ENCODE measurements at places on chromosomes 3 and 15.

DNA sequence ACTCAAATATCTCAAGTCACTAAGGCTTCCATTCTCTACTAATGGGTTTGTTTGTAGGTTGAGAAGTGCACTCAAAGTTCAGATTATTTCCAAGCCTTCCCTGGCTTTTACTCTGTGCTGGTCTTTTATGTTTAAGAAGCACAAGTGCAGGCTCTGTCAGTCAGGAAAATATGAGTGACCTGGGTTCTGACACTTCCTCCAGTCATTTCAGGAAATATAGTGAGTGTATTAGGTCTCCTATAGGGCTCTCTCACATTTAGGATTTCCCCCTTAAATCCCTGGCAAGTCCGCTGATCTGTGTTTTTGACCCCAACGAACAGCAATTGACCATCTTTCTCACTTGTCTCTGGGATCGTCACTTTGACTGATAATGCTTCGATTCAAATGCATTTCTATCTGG lies 210.2 kb downstream of the ARPP21 start:
- DNase-seq, result no peak

DNA sequence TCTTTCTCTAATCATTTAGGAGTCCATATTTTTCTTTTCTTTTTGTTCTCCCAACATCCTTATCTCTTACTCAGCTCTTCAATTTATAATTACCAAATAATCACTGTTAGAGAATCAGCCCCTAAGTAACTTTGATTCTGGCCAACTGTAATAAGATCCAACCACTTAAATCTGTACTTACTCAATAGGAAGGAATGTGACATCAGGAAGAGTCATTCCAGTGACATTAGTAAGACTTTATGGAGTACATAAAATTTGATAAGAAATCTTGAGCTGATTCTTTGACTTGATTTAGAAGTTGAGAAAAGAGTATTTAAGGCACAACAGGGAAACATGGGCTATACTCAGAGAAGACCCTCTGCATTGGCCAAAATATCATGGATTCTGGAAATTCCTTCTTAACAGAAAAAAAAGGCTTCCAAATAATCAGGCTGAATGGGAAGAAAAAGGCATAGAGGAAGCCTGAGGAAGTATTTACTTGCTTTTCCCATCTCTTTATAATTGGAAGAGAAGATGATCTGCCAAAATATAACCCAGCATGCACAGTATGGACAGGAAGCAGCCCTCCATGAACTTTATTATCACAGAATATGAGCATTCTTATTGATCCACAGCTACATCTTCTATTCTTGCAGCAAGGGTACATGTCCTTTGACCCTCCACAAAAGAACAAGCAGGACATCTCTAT lies 289.7 kb upstream of the TPRG1 start:
- DNase-seq, result no peak

GRCh38 chr15:46607077-46607476 lies 972.2 kb downstream of the SQOR start:
- DNase-seq, result peak; percentile 40

DNA sequence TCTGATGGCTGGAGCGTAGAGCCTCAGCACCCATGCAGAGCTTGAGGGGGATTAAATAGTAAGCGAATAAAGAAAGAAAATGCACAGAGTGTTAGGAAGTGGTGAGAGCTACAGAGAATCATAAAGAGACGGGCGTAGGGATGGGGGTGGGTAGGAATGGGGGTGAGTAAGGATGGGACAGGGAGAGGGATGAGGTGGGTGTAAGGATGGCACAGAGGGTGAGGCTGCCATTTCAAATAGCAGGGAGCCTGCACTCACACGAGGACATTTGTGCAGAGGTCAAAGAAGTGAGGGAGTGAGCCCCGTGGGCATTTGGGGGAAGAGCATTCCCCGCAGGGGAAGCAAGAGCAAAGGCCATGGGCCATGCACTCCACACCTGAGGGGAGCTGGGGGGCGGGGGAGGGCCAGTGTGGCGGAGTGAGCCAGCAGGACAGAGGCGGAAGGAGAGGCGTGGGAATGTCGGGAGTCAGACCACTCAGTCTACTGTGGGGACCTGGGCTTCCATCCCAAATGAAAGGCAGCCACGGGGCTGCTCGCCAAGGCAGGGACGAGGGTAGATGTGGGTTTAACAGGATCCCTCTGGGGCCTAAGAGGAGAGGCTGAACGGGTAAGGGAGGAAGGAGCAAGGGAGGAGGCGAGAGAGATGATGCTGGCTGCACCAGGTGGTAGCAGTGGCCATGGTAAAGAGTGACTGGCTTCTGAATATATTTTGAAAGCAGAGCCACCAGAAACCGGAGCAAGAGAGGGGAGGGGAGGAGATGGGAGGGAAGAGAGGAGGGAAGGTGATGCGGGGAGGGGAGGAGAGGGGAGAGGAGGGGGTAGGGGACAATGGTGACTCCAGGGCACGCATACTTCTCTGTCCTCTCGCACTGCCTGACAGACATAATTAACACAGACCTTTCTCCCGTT lies 35.2 kb upstream of the SLC6A6 start:
- DNase-seq, result no peak

DNA sequence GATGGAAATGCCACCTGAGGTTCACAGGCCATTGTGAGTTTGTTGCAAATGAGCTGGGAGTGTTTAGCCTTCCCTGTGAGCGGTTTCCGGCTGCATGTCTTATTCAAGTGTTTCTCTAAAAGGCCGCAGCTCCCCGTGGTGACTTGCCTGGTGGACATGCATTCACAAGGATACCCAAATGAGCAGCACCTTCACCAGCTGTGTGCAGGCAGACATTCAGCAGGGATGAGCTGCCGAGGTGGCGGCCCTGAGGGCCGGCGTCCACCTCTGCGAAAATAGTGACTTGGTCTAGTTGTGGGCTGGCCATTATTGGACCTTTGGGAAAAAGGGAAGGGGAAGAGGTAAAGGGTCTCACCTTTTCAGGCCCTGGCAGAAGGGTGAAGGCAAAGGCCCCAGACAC lies 23.4 kb downstream of the SPSB4 start:
- no peak for DNase-seq

- no peak for DNase-seq
These were observed 464.8 kb downstream of the EPHA3 start for GRCh38 chr3:89572261-89572660.

- no peak for DNase-seq
These were observed 37.7 kb downstream of the CHDH start for GRCh38 chr3:53808496-53808895.

- no peak for DNase-seq
These were observed 263 bp upstream of the UTS2B start for GRCh38 chr3:191330530-191331048.

GRCh38 chr3:146067048-146067447 lies 93.9 kb downstream of the PLOD2 start:
- no peak for DNase-seq

DNA sequence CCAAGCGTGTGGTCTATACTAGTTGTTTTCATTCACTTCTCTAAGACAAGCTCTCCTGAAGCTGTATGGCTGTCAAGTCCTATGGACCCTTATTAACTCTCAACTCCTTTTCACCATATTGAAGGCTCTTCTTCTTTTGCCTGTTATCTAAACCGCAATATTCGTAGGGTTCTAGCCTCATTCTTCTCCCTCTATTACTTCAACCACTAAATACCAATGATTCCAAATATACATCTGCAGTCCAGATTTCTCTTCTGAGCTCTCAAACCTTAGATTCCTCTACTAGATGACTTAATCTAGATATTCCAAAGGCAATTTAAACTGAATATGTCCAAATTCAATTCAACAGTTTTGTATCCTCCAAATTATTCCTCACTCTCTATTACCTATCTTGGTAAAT lies 24.6 kb downstream of the AQR start:
- no peak for DNase-seq

GRCh38 chr3:33083958-33084357 lies 13.0 kb downstream of the GLB1 start:
- no peak for DNase-seq

DNA sequence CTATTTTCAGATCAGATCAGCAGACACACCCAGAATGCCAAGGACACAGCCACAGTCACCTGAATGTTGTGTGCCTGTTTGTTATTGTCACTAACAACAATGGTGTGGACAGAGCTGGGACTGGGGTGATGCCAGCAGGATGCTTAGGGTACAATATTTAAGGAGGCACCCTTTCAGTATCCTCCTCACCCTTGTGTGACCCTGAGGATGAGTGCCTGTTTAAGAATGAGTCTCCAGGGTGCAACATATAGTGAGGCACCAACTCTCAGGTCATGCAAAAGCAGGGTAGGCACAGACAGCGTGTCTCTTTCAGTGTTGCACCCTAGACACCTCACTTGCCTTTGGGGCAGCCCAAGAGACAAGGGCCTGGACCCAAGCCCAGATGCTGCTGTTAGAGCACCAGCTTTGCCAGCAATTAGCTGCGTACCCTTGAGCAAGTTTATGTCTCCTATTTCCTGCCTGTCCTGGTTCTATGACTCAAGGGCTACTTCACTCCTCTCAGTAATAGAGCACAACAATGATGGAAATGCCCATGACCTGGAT lies 122.6 kb downstream of the AQP9 start:
- DNase-seq, result no peak

DNA sequence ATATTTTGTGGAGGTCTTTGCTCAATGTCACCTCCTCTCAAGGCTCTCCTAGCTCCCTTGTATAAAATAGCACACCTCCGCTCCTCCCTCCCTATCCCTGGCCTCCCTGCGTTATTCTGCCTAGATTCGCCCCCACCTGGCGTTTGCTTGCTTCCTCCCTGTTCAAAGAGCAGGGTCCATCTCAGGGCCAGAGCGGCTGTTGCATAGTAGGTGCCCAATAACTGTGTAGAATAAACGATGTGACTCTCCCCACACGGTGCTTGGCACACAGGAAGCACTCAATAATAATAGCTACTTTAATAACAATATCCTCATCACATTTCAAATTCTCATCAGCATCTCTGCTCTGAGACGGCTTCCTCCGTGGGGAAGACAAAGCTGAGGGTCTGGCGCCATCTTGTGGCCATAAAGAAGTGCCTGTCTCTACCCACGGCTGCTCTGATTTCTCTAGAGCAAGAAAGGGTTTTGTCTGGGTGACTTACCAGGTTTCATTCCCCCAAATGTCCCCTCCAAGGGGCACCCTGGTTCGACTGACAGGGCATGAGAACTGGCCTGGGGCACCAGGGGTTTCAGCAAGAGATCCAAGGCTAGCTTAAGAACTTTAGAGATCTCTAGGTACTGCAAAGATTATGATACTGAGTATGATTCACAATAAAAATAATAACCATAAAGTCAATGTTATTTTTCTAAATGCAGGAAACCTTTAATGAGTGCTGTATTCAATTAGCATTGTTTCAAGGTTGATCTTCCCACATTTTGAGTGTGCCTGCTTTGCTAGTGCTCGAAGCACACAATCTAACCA lies 16.1 kb downstream of the CD276 start:
- peak; percentile 80 for DNase-seq

DNA sequence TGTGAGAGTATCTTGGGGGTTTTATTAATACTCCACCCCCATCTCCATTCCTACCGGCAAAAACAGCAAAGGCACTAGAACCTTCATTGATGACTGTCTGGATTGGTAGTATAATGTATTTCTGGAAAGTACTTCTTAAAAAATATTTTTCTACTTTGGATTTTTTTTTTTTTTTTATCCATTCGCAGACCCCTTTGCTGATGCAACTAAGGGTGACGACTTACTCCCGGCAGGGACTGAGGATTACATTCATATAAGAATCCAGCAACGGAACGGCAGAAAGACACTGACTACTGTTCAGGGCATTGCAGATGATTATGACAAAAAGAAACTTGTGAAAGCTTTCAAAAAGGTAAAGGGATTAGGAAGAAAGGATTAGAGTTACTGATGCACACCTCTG lies 1.2 kb downstream of the EIF1B start:
- no peak for DNase-seq

GRCh38 chr15:43376017-43376705 lies 5.3 kb downstream of the TUBGCP4 start:
- DNase-seq, result peak; percentile 7

GRCh38 chr15:60390231-60390630 lies 7.6 kb downstream of the ANXA2 start:
- DNase-seq, result no peak

DNA sequence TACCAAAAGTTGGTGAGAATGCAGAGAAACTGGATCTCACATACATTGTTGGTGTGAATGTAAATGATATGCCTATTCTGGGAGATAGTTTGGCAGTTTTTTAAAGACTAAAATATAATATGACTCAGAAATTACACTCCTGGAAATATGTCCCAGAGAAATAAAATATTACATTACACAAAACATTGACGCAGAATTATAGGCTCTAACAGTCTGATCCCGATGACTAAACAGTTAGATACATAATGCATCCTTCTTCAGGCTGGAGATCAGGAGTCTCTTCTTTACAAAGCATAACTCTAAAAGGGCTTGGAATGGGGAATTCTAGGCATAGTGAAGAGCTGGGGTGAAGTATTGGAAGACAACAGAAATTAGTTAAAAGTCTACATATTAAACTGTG lies 586.2 kb upstream of the NECTIN3 start:
- no peak for DNase-seq

DNA sequence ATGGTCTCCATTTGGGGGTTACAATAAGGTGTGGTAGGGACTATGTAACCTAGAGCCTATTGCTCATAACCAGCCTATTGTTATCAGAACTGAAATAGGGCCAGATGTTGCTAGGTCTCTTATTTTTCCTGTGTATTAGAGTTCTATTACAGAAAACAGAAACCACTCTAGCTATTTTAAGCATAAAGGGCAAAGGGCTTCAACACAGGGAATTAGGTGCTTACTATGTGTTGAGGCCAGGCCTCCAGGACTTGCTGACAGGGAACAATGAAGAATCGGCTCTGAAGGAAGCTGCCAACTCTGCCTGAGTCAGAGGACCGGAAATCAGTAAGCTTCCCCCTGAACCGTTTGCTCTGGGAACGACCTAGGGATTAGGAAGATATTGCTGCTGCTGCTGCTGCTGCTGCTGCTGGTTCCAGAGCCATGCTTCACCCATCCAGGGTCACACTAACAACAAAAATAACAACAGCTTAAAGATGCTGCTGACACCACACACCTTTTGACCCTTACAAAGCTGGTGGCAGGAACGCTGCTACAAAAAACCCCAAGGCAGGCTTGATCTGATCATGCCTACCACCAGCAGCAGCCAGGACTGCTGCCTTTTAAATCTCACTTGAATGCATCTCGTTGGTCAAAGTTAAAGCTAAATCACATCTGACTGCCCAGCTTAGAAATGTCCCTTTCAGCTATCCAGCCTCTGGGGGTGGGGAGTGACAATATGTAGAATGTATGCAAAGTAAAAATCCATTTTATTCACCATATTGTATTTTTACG lies 276.9 kb upstream of the IL12A start:
- DNase-seq, result no peak

DNA sequence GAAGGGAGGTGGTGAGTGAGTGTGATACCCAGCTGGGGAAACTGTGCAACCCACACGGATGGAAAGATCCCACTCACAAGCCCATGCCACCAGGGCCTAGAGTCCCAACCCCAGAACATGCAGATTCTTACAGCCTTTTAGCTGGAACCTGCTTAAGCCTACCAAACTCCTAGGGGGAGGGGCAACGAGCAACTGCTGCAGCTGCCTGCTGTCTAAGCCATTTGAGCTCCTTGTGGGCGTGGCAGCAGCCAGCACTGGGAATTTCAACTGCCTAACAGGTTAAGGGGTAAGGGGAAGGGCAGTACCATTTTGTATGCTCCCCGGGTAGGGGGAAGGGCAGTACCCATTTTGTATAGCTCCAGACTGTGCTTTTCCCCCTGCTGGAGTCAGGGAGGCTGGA lies 673.2 kb upstream of the BCHE start:
- DNase-seq, result no peak
